ENCODE measurements at places on chromosomes 12 and 14.

GRCh38 chr14:42140831-42141279 is 534.2 kb downstream of the LRFN5 start:
- DNase-seq = no peak

DNA sequence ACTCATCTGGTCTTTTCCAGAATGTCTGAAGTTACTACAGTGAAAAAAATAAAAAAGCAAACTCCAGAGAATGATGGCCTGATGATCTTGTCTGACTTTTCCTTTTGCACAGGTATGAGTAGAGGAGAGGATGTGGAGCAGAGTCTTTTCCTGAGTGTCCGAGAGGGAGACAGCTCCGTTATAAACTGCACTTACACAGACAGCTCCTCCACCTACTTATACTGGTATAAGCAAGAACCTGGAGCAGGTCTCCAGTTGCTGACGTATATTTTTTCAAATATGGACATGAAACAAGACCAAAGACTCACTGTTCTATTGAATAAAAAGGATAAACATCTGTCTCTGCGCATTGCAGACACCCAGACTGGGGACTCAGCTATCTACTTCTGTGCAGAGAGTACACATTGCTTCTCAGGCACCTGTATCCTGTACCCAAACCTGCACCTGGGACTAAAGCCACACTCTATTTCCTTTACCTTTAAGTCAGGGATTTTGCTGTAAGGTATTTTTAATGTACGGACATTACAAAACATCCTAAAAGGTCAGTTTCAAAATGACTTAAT is 75.8 kb upstream of the OR4E1 start:
- DNase-seq = no peak

GRCh38 chr14:81127785-81128184 is 93.0 kb downstream of the GTF2A1 start:
- DNase-seq = no peak

DNA sequence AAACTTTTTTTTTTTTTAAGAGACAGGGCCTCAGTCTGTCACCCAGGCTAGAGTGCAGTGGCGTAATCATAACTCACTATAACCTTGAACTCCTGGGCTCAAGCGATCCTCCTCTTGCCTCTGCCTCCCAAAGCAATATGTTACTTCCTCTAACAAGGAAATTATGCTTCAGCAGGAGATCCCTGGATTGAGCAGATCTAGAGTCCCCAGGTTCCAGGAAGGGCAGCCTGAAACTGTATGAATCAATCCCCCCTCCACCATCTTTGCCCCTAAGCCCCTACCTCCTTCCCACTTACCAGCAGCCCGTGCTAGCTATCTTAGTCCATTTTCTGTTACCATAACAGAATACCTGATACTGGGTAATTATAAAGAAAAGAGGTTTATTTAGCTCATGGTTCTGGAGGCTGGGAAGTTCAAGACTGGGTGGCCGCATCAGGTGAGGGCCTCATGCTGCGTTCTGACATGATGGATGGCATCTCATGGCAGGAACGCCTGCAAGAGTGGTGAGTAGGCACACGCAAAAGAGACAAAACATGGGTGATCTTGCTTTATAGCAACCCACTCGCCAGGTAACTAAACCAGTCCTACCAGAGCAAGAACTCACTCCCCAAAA is 5.0 kb downstream of the TAMALIN start:
- DNase-seq = no peak

DNA sequence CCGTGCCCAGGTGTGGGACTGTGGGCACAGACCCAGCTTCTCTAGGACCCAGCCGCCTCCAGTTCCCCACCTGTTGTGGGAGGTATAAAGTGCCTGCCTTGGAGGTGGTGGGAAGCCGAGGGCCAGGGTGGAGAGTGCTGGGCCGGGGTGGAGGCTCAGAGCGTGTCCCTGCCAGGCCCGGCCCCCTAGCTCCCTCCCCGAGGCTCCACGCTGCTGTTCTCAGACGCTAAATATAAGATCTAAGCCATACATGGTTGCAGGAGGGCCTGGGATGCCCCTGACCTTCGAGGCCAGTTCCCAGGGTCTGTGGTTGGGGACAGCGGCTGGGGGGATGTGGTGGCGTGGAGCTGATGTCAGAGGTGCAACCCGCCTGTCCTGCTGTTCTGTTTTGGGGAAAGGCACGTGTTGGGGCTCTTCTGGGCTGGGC is 10.8 kb downstream of the INF2 start:
- DNase-seq = no peak

- DNase-seq = no peak
Measured at GRCh38 chr12:52084491-52085231, 5.2 kb downstream of the SMIM41 start.

GRCh38 chr12:27967551-27968054 is 4.9 kb downstream of the PTHLH start:
- DNase-seq = no peak

GRCh38 chr14:106530423-106531107 is 1004.2 kb downstream of the TMEM121 start:
- no peak for DNase-seq

- no peak for DNase-seq
Measured at GRCh38 chr14:85475113-85475512, 54.8 kb upstream of the FLRT2 start.
